ENCODE measurements at places on chromosomes 6 and 20.
A peak's percentile ranks its signal among the peaks of the same experiment; 100 is the strongest.

DNA sequence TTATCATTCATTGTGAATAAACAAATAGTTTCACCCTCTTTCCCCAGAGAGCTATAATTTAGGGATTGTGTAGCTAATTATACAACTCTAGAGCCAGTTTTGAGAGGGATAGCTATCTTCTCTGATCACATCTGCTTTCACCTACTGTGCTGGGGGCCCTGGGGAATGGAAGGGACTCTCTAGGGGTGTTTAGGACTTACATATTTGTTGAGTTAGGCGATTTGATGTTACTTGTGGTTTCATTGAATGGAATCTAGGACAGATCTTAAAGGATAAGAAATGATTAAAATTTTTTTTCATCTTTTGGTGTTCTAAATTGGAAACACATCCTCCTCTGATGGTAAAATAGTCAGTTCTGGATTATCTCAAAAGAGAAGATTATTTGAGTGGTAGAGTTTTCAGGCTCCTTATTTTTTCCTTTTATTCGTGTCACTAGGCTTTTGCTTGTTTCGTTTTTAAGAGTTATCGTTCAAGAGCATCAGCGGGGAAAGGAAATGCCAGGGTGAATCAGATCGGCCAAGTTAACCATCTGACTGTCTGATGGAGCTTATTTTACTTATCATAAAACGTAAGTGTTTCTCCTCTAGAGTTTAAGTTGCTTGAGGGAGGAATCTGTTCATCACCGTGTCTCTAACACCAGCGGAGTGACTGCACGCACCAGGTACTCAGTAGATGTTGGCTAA lies 236.7 kb downstream of the FARS2 start:
- DNase-seq: no peak

GRCh38 chr6:100700009-100700408 lies 181.1 kb downstream of the ASCC3 start:
- no peak for DNase-seq

GRCh38 chr6:32974016-32974333 lies 5.6 kb downstream of the BRD2 start:
- DNase-seq: peak; percentile 26

DNA sequence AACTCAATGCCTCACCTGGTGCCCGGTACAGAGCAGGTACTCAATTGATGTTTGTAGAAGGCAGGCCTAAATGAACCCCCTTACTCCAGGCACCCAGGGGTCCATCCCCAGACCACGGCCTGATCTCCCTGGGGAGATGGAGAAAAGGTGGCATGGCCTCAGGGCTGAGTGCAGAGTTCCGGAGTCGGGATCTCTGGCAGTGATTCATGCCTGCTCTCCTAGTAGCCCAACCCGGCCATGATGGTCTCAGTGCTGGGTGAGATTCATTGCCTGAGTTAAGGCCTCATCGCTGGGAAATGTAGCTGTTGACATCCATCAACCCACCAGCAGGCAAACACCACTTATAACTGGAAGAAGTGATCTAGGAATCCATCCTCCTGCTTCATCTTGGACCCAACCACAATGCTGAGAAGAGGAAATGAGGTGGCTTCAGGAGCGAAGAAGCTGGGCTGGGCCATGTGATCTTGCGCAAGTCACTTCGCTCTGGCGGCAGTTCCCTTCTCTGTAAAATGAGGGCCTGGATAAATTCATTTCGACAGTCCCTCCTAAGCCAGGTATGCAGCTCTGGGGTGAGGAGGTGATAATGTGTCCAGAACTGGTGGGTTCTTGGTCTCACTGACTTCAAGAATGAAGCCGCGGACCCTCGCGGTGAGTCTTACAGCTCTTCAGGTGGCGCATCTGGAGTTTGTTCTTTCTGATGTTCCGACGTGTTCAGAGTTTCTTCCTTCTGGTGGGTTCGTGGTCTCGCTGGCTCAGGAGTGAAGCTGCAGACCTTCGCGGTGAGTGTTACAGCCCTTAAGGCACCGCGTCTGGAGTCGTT lies 24.7 kb downstream of the ETV7 start:
- DNase-seq: no peak

DNA sequence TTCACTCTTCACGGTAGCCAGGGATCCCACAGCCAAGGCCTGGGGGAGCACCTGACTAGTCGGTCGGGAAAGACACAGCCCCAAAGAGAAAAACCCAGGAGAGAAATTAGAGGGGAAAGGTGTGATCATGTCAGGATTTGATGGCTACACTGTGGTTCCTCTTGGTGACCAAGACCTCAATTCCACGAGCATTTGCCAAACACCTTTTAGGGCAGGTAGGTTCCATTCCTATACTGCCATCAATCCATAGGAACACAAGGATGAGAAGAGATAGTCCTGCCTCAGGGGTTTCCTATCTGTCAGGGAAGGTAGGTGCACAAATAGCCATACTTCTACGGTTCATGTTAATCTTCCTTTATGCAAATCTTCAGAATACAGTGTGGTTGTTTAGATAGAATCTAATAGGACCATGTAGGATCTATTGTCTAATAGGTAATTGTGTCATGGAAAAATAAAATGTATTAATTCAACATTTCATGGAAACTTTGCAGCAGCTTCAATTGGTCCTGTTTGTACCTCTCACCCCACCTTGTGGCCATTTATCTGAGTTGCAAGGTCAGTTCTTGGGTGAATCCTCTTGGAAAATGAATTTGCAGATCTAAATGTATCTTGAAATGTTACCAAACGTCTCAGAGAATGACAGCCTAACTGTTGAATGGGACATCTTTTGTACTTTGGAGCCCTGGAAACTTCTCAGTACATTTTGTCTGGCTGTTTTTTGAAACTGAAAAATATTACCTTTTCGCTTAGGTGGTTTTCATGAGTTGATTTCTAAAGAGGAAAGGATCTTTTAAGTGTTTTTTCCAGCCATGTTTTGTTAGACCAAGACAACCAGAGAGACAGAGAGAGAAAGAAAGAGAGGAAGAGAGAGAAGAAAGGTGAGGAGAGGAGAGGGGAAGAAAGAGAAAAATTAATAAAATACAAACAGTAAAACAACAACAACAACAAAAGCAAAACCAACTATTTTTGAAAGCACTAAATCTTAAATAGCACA lies 33.7 kb upstream of the IYD start:
- no peak for DNase-seq

GRCh38 chr6:52953911-52954839 lies 40.9 kb downstream of the GSTA4 start:
- no peak for DNase-seq

DNA sequence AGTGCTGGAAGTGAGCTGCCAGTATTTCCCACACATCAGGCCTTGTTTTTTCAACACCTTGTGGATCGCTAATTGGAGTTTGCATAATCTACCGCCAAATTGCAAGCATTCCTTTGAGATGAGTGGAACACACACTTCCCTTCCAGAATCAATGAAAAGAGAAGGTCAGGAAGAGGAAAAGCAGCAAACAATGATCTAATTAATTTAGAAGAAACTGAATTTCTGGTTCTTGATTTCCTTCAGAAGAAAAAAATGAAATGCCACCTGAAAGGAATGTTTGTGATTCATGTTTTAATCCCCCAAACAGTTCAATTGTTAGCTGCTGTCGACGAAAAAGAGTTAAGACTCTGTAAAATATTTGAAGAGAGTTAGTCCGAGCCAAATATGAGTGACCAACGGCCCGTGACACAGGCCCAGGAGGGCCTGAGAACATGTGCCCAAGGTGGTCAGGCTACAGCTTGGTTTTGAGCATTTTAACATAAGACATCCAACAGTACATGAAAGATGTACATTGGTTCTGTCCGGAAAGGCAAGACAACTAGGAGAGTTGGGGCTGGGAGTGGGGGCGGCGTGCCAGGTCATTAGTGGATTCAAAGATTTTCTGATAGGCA lies 182.3 kb downstream of the MTFR2 start:
- DNase-seq: no peak

GRCh38 chr20:25695532-25696370 lies 902 bp downstream of the ZNF337 start:
- DNase-seq: peak; percentile 10
